Right kidney (tissue), 9 donors: ENCODE measurements at places on chromosomes 11 and 22.
A peak's percentile ranks its signal among the peaks of the same experiment; 100 is the strongest.

- no peak for DNase-seq
Observed at GRCh38 chr11:10941414-10941813, 83.6 kb upstream of the ZBED5 start.

GRCh38 chr22:26800858-26801257 lies 143.5 kb downstream of the MIAT start:
- DNase-seq, result peak; percentile 39

DNA sequence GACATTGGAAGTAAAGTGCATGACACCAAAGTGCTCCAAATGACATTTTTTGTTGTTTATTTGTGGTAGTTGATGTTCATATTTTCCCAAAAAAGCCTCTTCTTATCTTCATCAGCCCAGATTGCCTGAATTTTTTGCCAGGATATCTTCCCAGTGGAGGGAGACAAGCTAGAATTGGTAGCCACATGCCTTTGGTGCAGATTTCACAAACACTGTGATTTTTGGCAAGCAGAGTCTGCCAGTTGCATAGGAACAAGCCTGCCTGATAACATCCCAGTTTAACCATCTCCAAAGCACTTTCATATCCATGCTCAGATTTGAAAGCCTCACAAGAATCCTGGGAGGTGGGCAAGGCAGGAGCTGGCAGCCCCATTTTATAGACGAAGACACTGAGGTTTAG lies 102.3 kb upstream of the SYT13 start:
- DNase-seq, result no peak

DNA sequence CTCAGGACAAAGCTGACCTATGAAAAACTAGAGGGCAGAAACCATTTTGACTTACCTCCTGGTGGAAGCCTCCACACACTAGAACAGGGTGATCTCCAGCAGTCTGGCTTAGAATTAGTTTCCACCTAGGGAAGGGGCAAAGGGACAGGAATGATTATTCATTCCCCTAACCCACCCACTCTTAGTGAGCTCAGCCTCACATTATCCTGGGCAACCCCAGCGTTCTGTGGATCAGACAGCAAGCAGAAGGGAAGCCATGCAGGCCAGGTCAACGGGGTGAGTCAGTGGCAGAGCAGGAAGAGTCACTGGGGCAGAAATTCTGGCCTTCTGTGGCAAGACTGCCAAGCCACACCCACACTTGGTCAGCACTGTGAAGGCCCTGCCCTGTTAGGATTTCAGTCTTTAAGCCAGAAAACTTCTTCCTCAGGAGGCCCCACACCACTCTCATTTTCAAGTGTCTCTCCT lies 10.5 kb downstream of the NUMA1 start:
- DNase-seq, result no peak

DNA sequence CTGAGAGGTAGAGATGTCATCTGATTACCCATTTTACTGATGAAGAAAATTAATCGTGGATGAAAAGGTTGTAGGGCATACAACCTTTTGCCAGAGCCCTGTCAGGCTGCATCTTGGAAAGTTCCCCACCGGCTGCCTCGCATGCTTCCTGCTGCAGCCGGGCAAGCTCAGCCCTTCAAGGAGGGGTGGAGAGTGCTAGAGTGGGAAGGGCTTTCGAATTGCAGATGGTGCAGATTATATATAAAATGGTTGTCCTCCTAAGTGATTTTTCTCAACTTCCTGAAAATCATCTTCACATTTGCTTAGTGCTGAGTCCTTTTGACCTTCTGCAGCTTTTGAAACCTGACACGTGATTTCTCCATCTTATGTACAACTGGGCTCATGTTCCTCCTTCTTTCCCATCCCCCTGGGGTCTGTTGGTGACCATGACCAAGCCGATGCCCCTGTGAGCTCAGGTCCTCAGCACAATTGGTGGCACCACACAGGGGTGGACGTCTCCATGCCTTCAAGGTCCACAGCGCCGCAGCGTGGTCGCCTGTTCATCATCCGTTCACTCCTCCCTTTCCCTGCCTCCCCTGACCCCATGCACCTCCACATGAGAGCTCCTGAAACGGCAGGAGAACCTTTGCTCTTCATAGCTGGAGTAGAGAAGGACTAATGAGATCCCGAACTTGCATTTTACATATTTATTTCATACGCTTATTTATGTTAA lies 47.6 kb upstream of the MYO18B start:
- no peak for DNase-seq
